Stimulated activated CD4-positive, alpha-beta T cell treated with anti-CD3 and anti-CD28 coated beads, TNF-alpha, amount 100 ng/mL, for 4 hours (primary cell): ENCODE measurements at places on chromosomes 7 and 10.

- no peak for DNase-seq
Measured at GRCh38 chr10:128245026-128245425, 118.8 kb upstream of the MKI67 start.

- DNase-seq, result no peak
Measured at GRCh38 chr10:101091546-101092290, 29.9 kb downstream of the KAZALD1 start.

DNA sequence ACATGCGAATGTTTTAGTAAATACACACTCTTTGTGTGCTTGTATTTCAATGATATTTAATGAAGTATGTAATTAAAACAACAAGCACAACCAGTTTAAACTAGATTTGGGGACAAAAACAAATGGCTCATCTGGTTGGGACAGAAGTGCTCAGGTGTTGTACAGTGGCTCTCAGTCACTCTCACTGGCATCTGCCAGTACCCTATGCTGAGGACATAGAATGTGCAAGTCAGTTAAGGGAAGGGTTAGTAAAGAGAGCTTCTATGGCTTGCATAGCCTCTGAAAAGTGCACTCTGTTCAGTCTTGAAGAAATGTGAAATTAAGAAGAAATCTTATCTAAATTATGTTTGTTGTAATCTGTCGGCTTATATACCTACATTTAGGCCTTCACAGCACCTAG lies 183.0 kb downstream of the LRRC4 start:
- no peak for DNase-seq

DNA sequence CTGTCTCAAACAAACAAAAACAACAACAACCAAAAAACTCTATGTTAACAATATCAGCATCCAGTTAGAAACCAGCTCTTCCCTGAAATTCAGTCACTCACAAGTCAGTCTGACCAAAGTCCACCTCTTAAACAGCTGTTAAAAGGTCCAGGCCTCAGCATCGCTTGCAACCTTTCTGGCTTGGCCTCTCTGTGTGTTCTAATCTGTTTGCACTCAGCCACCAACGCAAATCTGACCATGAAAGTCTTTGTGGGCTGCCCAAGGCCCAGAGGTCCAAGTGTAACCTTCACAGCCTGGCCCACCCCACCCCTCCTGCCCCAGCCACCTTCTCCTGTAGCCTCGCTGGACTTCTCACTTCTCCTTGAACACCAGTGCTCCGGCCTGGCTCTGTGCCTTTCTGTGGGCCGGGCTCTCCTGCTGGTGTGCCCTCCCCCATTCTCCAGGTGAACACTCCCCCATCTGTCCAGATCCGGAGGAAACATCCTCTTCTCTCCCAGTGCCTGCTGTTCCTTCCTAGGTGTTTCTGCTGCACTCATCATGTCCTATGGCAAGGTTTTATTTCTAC lies 72.2 kb upstream of the EFCAB10 start:
- no peak for DNase-seq

DNA sequence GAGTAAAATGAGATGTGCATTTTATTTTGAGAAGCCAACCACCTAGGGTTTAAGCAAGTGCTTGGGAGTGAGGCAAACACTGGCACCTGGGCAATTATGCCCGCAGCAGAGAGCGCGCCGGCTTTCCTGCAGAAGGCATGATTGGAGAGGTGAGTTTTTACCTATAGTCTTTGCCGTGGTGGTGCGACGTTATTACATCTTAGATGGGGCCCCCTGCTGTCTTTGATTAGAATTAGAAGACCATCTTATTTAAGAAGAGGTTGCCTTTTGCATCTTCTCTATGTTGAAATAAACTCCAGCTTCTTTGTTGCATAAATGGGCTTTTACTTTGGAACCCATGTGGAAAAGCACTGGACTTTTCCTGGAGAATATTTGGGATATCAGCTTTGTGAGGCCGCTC lies 409.5 kb downstream of the GLRX3 start:
- DNase-seq, result no peak

DNA sequence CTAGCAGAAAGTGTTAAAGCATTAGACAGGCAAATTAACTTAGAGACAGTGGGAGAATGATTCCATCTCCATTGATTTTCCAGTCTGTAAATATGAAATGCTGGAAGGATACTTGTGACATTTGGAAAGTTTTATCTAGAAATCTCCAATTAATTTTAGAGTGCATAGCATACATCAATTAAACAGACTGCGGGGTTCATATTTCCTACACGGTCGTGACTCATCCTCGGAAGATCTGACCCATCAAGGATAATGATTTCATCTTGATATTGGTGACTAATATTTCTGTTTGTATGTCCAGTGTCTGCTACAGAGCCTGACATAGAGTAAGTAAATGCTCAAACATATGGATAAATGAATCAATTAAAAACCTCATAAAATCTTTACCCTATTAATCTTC lies 474.9 kb downstream of the KCNMA1 start:
- DNase-seq, result no peak

DNA sequence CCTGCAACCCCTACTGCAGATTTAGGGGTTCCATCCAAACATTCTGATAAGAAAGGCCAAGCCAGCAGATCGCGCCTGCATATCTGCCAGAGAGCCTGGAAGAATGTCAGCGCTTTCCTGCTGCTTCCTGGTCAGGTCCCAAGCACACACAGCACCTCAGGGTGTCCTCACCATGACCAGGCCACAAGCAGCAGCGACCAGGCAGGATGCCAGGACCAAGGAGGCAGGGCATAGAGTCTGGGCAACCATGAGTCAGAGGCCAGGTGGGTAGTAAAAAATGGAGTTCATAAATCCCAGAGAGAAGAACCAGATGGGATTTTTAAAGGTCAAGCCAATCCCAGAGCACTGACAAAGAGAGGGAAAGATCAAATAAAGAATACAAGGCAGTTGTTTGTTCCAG lies 5.5 kb upstream of the FAM131B start:
- DNase-seq, result no peak

GRCh38 chr7:34902182-34902581 lies 135.1 kb downstream of the DPY19L1 start:
- no peak for DNase-seq

- no peak for DNase-seq
Measured at GRCh38 chr10:108363576-108363975, 1199.1 kb upstream of the SORCS1 start.

DNA sequence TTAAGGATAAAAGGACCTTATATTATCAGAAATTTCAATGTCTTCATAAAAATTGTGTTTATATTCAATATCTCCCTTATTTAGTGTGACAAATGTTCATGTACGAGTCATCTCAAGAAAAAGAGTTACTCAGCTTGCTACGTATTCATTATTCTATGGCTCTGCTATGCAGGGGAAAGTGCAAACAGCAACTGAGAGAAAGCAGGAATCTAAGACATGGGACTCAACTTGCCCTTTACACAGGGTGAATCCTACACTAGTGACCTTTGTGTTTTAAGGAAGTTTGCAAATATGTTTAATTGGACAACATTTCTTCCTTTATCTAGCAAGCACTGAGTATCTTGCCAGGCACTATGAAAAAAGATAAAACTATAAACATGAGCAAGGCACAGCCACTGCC lies 104.7 kb downstream of the NPSR1 start:
- no peak for DNase-seq

GRCh38 chr10:77168161-77168560 lies 469.4 kb downstream of the KCNMA1 start:
- DNase-seq, result no peak

- no peak for DNase-seq
Measured at GRCh38 chr7:6209340-6209739, 63.1 kb downstream of the CYTH3 start.

DNA sequence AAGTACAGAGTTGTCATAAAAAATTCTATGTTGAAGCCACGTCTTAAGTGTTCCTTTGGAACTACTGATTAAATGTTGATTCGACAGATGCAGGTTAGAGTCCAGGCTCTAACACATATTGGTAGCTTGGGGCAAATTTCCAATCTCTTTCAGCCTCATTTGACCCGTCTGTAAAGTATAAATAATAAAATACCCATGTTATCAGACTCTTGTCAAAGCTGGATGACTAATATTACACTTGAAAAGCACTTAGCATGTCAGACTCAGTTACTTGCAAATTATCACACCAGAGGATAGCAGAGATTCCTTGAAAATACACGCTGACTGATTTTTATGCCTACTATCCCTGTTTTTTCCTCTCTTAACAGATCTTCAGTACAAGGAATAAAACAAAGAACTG lies 18.1 kb upstream of the MACC1 start:
- no peak for DNase-seq

DNA sequence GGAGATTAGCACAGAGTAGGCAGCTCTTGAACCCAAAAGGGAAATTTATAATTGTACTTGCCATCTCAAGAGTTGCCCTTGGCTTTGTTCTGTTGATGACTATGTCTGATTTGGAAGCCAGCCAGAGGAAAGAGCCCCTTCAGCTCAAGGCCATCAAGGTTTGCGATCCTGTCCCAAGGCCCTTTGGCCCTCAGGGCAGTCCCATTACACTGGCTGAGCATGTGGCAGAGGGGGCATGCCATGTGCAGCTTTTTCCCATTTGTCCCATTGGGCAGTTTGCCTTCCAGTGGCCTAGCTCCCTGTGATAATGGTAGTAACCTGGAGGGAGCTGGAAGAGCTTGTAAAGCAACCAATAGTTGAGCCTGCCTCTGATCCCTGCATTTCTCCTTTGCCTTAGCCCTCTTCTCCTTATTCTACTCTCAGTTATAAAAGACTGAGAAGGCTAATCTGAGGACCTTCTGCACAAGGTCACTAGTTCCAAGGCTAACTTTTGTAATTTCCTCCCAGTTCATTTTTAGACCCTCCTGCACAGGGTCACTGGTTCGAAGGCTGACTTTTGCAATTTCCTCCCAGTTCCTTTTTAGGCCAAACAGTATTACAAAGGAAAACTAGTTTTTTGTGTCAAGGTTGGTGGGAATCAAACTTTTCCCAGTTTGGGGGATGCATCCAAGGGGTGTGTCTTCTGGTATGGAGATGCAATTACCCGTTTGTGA lies 31.0 kb upstream of the ARHGAP12 start:
- DNase-seq, result no peak

- DNase-seq, result no peak
Measured at GRCh38 chr7:129975309-129975708, 22.5 kb upstream of the UBE2H start.

DNA sequence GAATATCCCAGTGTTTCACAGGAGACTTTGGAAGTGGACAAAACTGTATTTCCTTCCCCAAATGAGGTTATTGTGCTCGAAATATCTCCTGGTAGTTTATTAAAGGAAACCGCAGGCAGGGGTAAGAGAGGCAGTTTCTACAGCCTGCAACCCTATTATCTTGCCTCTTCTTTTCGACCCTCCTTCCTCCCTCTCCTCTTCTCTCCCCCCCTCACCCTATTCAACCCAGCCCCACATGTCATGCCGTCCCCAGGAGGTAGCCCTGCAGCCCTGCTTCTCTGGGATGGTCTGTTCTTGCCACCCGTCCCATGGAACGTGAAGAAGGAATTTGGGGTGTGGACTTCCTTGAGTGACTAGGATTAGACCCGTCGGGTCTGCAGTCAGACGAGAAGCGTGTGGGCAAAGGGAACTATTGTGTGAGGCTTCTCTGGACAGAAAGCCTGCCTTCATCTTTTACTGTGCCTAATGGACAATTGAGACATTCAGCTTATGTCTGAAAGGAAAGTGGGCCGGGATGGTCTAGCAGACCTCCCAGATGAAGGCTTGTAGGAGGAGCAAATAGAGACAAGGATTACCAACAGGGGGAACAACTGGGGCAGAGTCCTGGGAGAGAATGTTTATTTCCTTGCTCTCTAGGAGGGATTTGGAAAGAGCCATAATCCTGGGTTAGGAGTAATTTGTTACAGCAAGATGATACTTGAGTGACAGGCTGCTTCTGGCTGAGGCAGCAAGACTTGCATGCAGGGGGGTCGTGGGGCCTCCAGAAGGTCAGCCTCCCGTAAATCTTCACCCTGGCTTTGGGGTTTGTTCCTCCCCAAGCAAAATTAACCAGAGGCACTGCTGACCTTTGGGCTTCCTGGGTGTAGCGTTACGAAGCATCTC lies 77.8 kb downstream of the TCF7L2 start:
- DNase-seq, result no peak

GRCh38 chr7:36013246-36014014 lies 139.6 kb upstream of the EEPD1 start:
- DNase-seq, result no peak

DNA sequence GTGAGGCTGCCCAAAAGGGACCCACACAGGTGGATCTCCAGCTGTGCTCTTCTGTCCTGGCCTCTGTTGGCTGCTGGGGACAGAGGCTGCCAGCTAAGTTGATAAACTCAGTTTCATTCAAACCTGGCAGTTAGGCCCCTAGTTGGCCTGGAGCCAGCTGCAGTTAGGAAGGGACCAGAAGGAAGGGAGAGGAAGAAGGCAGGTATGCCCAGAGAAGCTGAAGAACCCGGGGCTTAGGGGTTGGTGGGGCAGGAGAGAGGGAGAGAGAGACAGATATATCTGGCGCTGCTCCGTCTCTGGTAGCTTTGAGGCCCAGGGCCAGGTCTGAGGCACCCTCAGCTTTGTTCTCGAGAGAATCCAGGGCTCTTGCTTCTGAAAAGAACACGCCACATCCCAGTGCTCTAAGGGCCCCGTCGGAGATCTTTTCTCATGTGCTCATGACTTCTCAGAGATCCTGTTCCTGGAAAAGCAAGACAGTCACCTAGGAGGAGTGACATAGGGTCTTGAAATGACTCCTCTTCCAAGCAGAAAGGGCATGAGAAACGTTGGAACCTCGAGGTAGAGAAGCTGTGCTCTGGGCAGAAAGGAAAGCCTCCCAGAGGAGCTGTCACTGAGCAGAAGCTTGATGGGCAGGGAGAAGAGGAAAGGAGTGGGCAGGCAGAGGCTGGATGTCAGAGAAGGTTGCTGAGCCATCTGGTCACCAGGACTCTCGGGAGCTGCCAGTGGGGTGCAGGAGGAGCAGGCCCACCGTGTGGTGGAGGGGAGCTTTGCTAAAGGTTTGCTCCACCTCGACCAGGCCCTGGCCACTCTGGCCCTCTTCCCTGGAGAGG lies 153.6 kb downstream of the ARHGAP21 start:
- no peak for DNase-seq

GRCh38 chr7:13067036-13067435 lies 379.6 kb downstream of the ARL4A start:
- DNase-seq, result no peak

DNA sequence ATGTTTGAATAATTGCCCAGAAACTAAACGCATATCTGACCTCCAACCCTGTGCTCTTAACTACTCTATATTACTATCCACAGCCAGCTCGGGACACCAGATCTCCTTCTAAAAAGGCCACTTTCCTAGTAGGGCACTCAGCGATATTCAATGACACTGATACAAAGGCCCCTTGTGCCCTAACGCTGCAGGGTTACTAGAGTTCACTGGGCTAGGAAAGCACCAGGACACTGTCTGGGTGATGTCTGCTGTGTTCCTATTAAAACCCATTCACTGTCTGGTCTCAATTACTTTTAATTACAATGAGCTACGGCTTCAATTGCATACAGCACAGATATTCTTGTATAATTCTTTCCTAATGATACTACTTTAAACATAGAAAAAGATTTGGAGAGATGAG lies 91.7 kb downstream of the SORCS1 start:
- no peak for DNase-seq
